GM04504 (cell line): ENCODE measurements at places on chromosomes 5 and 9.

- DNase-seq, result no peak
These were observed 222.6 kb downstream of the EBF1 start for GRCh38 chr5:158877124-158877581.

GRCh38 chr5:90878549-90879196 is 320.1 kb downstream of the ADGRV1 start:
- no peak for DNase-seq

DNA sequence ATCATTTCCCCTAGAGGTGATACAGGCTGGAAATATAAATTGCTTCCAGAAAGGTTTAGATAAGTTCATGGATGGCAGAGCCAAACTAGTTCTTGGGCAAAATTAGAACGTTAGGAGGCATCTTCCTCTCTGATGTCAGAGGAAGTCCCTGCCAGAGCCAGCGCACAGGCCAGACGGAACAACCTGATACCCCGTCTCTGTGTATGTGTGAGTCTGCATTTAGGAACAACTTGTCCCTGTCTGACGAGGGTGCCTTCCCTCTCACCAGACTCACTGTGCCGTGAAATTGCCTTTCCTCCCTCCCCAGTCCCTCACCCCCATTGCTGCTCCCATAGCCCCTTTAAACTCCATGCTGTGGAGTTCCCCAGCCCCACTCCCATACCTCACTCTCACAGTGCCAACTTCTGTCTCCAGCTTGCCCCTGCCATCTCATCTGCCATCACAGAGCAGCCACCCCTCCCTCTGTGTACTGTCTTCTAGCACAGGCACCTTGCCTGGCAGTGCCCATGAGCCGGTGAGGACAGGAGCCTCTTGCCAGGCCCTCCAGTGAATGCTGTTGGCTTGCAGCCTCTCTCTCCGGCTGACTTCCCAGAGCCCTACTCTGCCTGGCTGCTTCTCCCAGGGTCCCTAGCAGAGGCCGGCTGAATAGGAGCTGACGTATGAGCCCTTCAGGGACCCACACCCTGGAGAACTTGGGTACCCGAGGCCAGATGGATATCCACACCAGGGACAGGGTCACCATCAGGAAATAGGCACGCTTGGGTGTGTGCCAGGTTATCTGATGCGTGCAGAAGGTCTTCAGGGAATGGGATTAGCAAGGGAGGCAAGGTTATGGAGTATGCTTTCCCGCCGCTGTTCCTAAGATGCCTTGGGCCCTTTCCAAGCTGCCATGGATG is 26.7 kb downstream of the UNC5A start:
- DNase-seq, result no peak

DNA sequence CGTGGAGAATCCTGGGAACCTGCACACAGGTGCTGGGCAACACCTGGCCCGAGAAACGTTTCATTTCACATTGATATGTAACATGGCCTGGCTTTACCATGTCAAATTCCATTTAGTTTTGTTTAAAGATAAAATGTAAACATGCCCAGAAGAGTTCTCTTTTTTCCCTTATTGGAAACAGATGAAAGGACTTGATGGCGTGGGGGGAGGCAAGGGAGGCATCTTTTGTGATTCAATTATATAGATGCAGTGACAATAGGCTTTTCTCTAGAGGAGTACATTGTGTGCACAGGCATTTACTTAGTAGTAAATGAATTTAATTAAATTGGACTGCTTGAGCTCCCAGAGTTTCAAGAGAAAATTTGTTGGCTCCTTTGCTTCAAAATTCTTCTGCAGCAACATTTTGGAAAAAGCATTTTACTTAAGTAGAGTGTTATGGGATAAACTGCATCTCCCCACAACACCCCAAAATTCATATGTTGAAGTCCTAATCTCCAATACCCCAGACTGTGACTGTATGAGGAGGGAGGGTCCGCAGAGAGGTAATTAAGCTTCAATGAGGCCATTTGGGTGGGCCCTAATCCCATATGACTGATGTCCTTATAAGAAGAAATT is 254.3 kb upstream of the NFIL3 start:
- DNase-seq, result no peak

DNA sequence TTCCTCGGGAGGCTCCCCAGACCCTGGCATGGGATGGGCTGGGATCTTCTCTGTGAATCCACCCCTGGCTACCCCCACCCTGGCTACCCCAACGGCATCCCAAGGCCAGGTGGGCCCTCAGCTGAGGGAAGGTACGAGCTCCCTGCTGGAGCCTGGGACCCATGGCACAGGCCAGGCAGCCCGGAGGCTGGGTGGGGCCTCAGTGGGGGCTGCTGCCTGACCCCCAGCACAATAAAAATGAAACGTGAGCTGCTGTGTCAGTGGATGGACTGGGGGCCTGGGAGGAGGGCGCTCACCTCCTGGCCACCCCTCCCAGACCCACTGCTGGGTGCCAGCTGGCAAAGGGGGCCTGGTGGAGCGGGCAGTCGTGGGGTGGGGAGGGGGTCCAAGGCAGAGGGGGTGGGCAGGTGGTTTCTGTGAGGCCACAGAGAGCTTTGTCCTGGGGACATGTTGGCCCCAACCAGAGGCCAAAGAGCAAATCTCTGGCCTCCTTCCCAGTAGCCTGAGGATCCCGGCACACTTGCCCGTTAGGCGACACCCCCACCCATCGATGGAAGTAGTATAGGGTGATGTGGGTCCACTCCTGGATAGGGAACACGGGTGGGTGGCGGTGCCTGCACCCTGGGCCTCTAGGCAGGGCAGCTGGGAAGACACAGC is 9.8 kb downstream of the EGFL7 start:
- no peak for DNase-seq

DNA sequence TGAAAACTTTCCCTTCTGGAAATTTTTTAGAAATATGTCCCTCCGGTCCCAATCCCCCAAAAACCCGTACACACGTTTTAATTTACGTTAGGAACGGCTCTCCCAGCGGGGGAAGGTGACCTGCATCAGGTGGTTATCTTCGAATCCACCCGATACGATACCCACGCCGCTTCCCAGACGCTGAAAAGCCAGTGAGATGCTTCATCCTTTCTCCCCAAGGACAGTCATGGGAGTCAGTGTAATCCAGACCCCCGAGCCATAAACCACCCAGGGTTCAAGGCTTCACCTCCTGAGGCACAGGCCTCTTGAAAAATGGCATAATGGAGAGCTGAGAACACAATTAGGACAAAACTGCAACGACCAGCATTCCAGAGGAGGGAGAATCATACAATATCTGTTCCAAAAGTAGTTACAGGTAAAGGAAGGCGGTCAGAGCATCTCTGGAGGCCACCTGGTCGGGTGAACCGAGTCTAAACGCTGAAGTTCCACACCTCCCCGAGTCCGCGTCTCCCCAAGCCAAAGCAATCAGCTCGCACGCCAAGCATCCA is 857 bp downstream of the FAM169A start:
- DNase-seq, result no peak

GRCh38 chr5:82376307-82376706 is 98.2 kb upstream of the RPS23 start:
- DNase-seq, result no peak

- DNase-seq, result no peak
These were observed 161.1 kb downstream of the C5orf15 start for GRCh38 chr5:133807348-133807747.

DNA sequence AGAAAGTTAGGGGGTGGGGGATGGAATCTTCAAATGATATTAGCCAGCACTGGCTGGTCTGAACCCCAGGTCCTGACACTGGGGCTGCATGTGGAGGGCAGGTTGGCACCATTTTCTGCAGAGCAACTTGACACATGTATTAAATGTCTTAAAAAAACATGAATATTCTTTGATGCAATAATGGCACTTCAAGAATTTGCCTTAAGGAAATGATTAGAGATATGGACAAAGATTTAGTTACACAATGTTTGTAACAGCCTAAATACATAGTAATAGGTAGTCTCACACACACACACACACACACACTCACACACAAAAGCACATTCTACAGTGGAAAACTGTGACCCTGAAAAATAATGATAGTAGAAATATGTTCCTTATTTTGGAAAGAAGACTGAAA is 3.6 kb downstream of the SVEP1 start:
- no peak for DNase-seq

- DNase-seq, result no peak
These were observed 66.4 kb downstream of the MACROH2A1 start for GRCh38 chr5:135332519-135333150.

DNA sequence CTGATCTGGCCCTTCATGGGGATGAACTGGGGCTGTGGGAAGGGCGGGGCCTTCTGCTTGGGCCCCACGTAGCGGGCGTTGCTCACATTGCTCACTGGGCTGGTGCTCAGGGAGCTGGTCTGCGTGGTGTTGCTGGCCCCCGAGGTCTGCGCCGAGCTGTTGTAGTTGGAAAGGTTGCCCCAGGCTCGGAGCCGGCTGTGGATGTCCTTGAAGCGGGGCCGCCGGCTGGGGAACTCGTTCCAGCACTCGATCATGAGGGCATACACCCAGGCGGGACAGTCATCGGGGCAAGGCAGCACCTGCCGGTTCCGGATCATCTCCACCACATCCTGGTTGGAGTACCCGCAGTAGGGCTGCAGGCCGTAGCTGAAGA is 226.0 kb downstream of the ROR2 start:
- no peak for DNase-seq

GRCh38 chr5:83653669-83654068 is 67.0 kb downstream of the HAPLN1 start:
- DNase-seq, result no peak

- no peak for DNase-seq
These were observed 48.6 kb downstream of the COL15A1 start for GRCh38 chr9:98992107-98992884.

DNA sequence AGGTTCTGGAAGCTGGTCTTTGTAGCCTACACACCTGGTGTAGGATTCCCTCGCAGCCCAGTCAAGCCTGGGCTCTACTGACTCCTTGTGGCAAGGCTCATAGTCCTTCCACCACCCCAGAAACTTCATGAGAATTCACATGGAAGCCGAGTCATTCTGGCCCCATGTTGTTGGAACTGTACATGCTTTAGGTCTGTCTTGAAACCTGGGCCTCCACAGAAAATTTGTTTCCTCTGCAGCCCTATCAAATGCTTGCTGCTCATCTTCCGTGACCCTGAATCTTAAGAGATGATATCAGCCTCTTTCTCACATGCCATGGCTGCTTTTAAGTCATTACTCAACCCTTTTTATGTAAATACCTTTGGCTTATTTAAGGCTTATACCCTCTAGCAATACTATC is 113.4 kb upstream of the GRHPR start:
- DNase-seq, result no peak

- no peak for DNase-seq
These were observed 527.2 kb downstream of the NR2F1-AS1 start for GRCh38 chr5:93053825-93054224.

DNA sequence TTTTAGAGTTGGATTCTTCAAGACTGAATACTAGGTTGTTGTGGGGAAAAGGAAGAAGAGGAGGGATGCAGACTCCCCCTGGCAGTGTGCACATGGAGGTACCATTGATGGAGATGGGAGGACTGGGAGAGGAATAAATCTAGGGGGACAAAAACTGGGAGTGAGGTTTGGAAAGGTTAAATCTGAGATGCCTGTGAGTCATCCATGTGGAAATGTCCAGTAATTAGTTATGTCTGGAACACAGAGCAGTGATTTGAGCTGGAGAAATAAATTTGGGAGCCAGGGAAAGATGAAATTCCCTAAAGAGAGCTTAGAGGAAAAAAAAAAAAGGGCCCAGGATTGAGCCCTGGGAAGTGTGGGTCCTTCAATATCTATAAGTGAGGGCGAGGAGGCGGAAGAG is 8.0 kb upstream of the CCIN start:
- DNase-seq, result no peak

- DNase-seq, result no peak
These were observed 100.8 kb downstream of the HOMER1 start for GRCh38 chr5:79413112-79413511.
